ENCODE measurements at places on chromosomes 1 and 21.

DNA sequence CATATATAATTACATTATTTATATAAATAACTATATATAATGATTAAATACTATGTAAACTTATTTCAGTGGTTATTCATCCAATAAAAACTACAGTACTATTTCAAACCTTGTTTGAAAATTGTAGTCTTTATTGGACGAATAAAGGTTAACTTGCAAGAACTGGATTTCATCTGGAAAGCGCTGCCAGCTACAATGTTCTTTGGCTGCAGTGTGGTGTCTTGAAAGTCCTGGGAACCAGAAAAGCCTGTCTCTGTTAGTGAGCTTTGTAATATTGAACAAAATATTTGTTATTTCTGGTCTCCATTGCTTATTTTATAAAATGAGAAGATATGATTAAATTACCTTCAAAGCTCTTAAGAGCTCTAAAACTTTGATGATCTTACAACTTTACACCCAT lies 763.6 kb downstream of the ADGRL2 start:
- no peak for DNase-seq

GRCh38 chr1:6206520-6206855 lies 569 bp downstream of the RNF207 start:
- no peak for DNase-seq

- DNase-seq: no peak
Observed at GRCh38 chr1:72235062-72235461, 47.3 kb downstream of the NEGR1 start.

- DNase-seq: no peak
Observed at GRCh38 chr1:51131185-51131584, 29.2 kb downstream of the C1orf185 start.

DNA sequence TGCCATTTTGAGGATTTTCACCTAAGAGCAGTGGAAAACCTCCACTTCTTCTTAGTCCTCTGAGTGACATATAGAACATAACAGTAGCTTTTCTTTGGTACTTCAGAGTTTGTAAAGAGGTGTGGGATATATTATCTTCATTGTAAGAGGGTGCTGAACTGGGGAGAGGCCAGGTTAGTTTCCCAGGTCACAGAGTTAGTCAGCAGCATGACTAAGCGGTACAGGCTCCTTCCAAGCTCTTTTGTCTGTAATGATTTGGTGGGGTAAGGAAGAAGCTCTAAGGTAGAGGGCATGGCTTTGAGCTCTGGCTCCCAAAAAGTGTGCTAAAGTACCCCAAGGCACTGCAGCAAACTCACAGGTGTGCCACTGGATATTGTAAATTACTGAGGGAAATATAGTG lies 325.0 kb upstream of the PLXNA2 start:
- DNase-seq: no peak

- DNase-seq: no peak
Observed at GRCh38 chr1:201605385-201606010, 66.6 kb downstream of the NAV1 start.

GRCh38 chr1:3275471-3276340 lies 178.8 kb upstream of the ARHGEF16 start:
- peak; percentile 21 for DNase-seq

GRCh38 chr1:41041614-41042270 lies 20.2 kb upstream of the SLFNL1 start:
- peak; percentile 46 for DNase-seq

- no peak for DNase-seq
Observed at GRCh38 chr1:205535866-205536758, 31.6 kb downstream of the CDK18 start.

DNA sequence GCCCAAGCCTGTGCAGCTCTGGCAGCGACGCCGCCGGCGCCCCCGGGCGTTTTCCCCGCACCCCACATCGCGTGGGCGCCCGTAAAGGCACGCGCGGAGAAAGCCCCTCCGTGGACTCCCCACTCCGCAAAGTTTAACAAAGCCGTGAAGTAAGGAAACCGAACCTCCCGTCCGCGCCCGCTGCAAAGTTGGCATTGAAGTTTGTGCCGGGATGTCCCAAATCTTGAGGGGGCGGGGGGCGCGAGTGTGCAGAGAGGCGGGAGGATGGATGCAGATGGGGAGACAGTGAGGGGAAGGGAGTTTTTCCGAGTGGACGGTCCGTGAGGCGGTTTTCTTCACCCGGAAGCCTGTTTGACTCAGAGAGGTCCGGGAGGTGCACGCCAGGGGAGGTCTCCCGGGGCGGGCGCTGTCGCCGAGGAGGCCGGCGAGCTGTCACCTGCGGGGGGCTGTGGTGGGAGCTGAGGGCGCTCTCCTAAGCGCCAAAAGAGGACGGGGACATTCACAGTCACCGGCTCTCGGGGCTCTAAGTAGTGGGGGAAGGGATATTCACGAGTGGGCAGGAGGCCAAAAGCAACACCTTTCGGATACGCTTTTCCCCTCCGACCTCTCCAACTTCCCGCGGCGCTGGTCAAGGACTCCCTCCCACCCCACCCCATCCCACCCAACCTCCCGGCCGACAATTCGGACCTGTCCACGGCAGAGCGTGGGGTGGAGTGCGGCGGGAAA lies 1.3 kb downstream of the WLS start:
- no peak for DNase-seq

DNA sequence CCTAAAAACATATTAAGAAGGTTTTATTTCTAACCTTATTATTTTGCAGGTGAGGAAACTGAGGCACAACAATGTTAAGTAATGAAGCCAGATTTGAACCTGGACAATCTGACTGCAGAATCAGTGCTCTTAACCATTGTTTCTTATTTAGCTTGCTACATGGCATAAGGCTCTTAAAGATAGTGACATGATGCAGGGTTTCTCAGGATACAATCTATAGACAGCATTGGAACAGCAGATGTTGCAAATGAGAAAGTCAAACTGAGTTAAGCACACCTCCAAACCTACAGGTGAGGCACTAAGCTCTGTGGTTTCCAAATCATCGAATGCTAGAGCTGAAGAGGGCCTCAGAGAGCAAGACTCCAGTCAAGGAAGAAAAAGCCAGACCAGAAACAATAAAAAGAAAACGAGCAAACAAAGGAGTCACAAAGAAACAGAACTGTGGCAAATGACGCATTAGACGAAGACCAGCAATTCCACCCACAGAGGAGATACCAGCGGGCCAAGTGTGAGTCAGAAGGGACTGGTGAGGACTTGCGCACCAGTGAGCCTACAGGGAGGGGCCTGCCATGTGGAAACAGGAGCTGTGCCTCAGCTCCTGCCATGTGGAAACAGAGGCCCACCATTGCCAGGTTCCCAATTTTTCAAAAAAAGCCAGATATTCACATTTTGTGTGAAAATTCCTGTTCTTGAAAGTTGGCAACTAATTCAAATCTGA lies 14.4 kb downstream of the CD58 start:
- peak; percentile 20 for DNase-seq
